Esophagus mucosa (tissue), 1 donor: ENCODE measurements at places on chromosomes 7 and 10.

DNA sequence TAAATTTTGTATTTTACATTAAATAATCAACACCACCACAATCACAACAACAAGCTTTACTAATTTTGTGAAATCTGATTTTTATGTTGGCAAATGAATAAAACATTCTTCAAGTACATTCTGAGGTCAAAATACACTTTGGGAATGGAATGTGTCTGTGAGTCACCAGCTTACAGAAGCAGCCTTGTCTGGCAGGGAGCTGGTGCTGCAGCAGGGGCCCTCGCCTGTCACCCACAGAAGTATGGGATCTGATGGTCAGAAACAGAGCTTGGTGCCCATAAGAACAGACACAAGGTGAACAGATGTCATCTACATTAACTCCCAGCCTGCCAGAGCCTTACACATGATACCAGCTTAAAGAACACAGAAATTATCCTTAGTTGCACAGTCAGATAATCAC lies 496.9 kb downstream of the CCSER2 start:
- ATAC-seq, result no peak

GRCh38 chr7:72325561-72325960 lies 86.6 kb downstream of the CALN1 start:
- ATAC-seq, result no peak

DNA sequence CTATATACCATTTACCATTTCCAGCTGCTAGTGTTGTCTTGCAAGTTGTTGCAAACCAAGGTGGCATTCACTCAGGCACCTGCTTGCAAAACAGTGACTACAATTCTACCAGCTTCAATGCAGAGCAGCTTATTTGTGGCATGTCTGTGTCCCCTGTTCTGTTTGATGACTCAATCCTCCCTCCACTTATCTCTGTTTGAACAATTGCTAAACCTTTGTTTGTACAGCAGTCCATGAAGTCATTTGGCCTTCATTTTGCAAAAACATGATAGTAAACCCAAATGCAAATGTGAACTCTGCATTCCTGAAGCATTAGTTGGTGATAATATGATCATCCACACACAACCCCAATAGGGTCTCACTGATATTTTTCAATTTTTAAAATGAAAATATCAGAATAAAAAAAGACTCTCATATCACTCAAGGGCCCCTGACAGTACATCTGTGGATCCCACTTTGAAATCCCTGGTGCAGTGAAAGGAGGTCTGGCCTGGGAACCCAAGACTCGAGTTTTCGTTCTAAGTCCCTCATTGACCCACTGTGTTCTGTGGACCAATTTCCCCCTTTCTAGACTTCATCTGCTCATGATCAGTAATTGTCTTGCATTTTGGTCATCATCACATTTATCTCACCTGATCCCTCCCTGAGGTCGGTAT lies 425.4 kb downstream of the RPS24 start:
- no peak for ATAC-seq

DNA sequence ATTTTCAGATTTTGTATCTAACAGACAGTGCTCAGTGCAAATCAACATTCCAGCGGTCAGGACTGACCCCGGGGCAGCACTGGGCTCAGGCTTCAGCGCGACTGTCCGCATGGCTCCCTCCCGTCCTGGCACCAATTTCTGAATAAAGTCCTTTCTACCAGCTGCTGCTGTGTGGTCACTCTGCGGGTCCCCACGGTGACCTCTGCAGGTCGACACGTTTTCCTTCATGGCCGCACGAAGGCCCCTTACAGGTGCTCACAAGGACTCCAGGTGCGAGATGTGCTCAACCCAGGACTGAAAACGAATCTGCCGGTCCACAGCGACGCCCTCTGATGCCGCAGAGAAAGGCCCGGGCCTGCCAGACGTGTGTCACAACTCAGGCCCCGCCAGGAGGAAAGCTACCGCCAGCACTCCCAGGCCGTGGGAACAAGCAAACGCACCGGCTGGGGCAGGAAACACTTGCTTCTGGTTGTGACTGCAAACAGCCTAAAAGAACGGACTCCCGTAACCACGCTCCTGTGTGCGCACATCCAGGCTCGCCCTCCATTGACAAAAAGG lies 3.7 kb upstream of the UTF1 start:
- peak; percentile 75 for ATAC-seq

DNA sequence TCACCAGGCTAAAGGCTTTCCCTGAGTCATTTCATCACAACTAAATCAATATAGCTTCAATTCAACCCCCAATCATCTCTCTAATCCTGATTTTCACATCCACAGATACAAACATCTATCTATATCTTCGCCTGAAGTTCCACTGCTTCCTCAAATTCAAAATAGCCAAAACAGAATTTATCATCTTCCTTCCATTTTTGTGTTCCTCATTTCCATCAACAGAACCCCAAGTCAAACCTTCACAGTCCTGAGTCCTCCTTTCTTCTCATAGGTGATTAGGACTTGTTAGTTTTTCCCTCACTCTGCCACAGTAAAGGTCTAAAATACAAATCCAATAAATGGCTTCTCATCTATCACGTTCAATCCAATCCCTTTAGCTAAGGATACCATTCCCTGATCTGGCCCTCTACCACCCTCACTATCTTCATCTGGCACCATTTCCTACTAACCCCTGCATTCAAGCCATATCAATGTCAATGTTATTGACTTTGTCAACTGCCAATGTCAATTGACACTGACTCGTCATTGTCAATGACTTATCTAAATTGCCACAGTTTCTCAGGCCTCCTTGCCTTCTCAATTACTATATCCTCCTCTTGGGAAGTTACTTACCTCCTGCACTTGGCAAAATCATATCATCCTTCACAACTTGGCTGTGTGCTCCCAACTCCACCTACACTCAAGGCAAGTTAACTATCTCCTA lies 2.6 kb downstream of the HYCC1 start:
- ATAC-seq, result no peak
